ENCODE measurements at places on chromosomes 7 and 10.

- DNase-seq, result no peak
Observed at GRCh38 chr7:19242246-19242645, 97.0 kb upstream of the FERD3L start.

DNA sequence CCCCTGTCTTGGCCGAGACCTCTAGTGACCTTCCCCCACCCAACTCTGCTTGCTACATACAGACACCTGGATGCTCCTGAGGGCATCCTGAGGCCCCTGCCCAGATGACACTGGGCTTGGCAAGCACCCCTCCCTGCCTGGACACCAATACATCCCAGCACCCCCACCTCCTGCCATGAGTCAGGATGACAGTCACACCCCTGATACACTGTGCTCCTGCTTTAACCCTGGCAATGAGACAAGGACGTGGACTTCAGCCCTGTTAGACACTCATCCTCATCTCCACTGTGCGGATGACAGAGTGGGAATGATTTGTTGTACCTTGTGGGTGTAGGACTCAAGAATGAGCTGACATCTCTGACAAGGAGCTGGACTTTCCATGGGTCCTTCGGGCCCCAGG, 186.3 kb upstream of the ADCY1 start:
- DNase-seq, result no peak

- DNase-seq, result no peak
Observed at GRCh38 chr7:159272739-159273138, 128.1 kb upstream of the VIPR2 start.

- DNase-seq, result no peak
Observed at GRCh38 chr7:91062713-91063112, 201.5 kb upstream of the FZD1 start.

GRCh38 chr7:32089256-32089655, 19.0 kb upstream of the PDE1C start:
- no peak for DNase-seq

DNA sequence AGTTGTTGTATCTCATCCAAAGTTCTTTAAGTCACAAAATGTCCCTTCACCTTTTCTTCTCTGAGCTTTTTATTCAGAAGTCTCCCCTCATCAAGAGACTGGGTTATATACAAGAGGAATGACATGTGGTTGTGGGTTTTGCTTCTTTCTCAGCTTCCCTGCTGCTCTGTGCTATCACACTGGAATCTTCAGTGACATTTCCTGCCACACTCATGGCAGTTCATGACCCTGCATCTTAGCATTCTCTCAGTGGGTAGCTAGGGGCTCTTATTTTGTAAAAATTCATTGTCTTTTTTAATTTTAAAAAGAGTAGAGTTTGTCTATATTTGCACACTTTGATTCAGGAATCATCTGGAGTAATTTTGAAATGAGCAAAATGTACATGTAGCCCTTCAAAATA, 236.9 kb upstream of the TMEM229A start:
- DNase-seq, result no peak

DNA sequence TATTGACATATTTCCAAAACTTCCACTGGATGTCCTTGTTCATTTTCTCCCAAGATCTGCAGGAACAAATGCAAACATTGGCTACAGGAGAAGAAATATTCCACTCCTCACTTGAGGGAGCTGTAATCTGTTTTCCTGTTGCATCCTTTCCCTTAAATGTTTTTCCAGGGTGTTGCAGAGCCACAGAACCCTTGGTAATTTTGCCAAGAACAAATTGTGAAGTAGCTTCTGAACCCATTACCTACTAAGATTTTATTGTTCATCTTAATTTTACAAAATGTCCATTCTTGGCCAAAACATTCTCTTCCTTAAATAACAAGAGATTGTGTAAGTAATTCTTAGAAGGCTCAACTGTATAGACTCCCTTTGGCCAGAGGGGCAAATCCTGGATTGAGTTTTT, 177.0 kb downstream of the GNAT3 start:
- DNase-seq, result no peak

GRCh38 chr7:139341058-139341775, at the start of gene FMC1:
FMC1 (plus strand) TSS chr7:139341337; CDS start chr7:139341385, 48 bp downstream.
- peak; percentile 90 for DNase-seq

DNA sequence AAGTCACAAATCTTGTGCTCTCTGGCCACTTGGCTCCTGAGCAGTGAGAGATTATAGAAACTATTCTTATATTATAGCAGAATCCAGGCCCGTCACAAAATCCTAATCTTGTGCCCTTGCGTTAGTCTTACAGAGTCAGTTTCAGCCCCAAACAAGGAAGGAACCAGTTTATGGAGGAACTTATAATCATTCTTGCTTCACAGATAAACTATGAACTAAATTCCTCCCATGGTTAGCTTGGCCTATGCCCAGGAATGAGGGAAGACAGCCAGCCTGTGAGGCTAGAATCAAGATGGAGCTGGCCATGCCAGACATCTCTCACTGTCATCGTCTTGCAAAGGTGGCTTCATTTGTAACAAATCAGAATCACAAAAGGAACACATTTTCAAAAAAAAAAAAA, 199.7 kb upstream of the PITRM1 start:
- peak; percentile 20 for DNase-seq

- DNase-seq, result peak; percentile 63
Observed at GRCh38 chr10:87656431-87657072, 3.1 kb upstream of the PAPSS2 start.

GRCh38 chr10:72540193-72540807, 85.6 kb downstream of the MICU1 start:
- DNase-seq, result no peak

GRCh38 chr7:94053532-94053931, 49.4 kb upstream of the BET1 start:
- no peak for DNase-seq

GRCh38 chr10:73601486-73601921, 10.4 kb upstream of the USP54 start:
- no peak for DNase-seq

DNA sequence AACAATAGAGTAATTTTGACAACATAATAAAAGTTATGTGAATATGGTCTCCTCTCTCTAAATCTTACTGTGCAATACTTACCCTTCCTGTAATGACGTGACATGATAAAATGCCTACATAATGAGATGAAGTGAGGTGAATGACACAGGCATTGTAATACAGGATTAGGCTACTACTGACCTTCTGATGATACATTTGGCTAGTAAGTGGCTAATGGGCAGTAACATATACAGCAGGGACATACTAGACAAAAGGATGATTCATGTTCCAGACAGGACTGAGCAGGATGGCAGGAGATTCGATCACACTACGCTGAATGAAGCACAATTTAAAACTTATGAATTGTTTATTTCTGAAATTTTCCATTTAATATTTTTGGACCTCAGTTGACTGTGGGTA, 4.7 kb downstream of the C10orf88 start:
- DNase-seq, result no peak

GRCh38 chr10:12869427-12869826, 132.1 kb downstream of the CCDC3 start:
- no peak for DNase-seq

GRCh38 chr7:19101909-19102308, 15.5 kb downstream of the TWIST1 start:
- DNase-seq, result no peak

DNA sequence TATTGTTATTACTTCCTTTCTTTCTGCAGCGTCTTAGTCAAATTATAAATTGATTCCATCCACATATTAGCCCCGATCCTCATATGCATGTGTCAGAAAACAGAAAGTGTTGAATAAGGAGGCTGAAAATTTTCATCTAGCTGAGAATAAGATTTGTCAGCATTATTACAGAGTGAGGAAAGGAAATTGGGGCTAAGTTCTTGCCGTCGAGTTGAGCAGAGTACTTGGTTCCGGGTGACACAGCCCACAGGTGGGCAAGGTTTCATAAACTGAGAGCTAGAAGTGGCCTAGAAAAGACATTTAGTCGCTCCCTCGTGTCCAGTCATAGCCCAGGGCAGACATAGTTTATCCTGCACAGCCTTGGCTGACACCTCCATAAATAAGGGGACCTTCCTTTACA, 461.7 kb upstream of the GALNT17 start:
- DNase-seq, result no peak

- no peak for DNase-seq
Observed at GRCh38 chr10:30897547-30897946, 134.1 kb downstream of the ZNF438 start.

DNA sequence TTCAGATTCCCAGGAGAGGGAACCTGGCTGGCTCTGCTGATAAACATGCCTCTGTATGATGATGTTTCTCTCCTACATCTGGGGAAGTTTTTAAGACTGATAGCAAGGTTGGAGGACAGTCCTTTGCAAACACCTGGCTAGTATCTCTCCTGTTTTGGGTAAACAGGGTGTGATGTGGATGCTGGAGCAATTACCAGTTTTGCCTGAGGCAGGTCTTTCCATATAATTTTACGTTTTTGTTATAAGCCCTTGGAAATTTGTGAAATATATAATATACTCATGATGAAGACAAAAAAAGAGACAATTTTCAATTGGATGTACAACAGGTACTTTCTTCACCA, 138.6 kb downstream of the ADAM22 start:
- DNase-seq, result no peak

DNA sequence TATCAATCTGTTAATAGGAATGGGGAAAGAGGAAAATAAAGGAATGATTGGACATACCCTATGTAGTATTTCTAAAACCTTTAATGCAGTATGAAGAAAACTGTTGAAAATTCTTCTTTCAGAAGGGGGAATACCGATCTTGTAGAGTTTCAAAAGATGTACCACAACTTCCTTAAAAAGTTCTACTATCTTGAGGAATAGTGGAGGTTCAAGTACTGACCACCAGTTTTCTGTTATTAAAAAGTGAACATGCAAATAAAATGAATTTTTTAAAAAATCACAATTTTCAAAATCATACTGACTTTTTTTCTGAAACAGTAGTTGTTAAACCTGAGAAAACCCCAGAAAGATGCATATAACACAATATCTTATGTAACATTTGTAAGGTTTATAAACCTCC, 86.5 kb downstream of the HERC4 start:
- DNase-seq, result peak; percentile 24

DNA sequence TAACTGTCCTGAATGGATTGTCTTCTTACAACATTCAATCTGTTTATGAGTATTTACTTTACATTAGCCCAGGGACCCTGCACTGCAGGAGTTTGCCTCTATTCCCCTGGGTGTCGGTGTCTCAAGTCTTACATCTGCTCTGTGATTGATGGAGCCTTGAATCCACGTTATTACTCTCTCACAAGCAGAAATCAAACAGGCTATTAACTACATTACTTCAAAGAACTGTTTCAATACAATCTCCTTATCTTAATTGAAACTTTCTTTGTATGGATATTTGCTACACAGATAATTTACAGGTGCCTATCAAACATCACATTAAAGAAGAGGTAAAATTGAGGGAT, 3.1 kb upstream of the ARID5B start:
- DNase-seq, result no peak

- no peak for DNase-seq
Observed at GRCh38 chr7:112358513-112358912, 91.7 kb upstream of the IFRD1 start.

DNA sequence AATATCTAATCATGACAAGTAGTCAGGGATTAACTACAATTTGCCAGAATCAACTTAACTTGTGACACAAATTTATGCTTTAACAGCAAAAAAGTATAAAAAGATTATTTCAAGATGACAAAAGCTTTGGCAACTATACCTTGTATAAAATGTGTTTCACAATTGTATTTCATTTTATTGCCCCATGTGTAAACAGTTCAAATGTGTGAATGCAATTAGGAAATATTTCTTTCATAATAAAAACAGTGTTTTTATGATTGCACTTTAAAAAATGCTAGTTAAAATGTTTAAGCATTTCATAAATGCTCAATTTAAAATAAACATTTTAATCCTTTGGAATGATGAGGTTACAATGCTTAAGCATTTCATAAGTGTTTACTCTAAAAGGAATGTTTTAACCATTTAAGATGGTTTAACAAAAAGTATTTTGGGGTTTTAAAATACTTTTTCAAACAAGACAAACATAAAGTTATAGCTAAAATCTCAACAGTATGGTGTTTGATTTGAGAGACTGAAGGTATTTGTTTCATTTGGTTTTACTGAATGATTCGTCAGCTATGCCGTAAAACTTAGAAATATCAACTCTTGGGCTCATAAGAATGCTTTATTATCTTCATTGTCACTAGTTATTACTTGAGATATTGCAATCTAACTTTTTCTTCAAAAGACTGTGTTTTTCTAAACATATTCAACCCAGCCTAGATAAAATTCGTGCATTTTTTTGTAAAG, 50.1 kb downstream of the SFTPD start:
- no peak for DNase-seq

DNA sequence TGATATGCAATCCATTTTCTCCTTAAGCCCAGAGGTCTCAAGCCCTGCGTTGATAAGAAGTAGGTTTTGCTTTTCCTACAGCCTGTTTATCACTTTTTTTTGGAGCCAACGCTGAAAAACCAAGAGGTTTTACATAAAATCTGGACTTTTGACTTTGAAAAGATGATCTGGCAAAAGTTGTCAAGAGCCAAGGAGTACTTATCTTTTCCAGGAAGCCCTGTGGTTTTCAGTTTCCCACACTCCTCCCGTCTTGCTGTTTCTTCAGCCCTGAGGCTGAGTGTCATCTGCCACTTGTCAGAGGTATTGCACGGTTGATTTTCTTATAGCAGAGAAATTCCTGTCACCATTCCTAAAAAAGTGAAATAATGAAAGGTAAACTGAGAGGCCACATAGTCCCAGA, 108.7 kb downstream of the TYW1 start:
- peak; percentile 61 for DNase-seq

DNA sequence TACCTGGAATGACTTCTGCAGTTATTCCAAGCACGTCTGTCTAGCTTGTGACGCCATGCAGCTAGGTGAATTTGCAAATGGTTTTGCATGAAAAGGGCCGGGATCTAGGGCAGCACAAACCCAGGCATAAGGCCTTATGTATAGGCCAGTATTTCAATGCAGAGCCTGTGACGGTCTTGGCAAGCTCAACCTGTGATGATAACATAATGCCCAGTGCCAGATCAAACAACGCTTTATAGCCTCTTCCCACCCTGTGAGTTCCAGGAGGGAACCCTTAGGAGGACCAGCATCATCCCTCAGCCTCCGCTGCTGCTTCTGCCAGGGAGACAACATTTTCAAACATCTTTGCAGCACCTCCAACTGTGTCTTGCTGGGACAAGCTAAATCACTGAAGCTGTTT, 390.7 kb downstream of the INHBA start:
- no peak for DNase-seq

DNA sequence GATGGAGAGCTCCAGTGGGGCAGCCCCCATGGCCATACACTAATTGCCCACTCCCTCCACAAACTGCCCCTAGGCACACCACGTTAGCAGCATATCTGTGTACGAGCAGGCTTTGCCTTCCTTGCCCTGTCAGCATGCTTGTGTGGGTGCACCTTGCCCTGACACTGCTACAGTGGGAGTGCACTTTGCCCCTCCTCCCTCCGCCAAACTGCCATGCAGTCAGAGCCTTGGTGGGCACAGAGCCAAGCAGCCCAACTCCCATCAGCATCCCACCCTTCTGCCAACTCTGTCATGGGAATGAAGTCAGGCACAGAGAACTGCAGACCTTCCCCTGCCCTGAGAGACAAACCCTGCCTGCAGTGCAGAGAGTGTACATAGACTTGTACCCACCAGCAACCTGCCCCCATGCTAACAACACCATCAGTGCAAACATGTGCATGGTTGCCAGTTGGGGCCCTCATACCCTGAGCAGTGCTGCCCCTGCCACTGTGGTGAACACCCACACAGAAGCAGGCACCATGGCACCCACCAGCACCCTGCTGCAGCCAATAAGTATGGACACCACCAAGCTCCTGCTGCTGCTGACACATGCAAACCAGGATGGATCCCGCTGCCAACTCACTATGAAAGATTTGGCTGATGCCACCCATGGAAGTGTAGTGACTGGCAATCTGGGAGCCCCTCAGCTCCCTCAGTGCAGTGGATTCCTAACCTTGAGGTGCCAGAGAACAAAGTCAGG, 1197.7 kb upstream of the CELF2 start:
- no peak for DNase-seq
